Fibroblast of skin of back (primary cell): ENCODE measurements at places on chromosomes 5 and 9.

GRCh38 chr5:172505403-172505759, 51.1 kb upstream of the SH3PXD2B start:
- no peak for DNase-seq

DNA sequence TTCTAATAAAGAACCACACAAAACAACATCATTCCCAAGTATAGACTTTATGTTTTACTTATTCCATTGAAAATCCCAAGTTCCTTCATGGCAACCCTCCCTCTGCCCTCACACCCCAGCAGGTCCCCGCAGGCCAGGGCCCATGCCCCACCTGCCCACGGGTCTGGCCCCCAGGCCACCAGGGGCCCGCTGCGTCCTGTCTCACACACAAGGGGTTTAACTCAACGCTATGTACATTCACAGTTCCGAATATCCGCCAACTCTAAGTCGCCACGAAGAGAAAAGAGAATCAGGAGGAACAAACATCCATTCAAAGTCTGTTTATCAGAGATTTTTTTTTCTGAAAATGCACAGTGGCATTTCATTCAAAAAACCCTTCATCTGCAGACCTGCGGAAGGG, 16.2 kb upstream of the SLC6A3 start:
- no peak for DNase-seq

- no peak for DNase-seq
Observed at GRCh38 chr9:78298046-78298765, 1.3 kb downstream of the PSAT1 start.

- no peak for DNase-seq
Observed at GRCh38 chr5:178435321-178436238, 154.6 kb downstream of the COL23A1 start.

GRCh38 chr5:759781-760362, 24.7 kb downstream of the ZDHHC11B start:
- DNase-seq = no peak

- no peak for DNase-seq
Observed at GRCh38 chr5:122967085-122967484, 69.4 kb downstream of the PPIC start.

DNA sequence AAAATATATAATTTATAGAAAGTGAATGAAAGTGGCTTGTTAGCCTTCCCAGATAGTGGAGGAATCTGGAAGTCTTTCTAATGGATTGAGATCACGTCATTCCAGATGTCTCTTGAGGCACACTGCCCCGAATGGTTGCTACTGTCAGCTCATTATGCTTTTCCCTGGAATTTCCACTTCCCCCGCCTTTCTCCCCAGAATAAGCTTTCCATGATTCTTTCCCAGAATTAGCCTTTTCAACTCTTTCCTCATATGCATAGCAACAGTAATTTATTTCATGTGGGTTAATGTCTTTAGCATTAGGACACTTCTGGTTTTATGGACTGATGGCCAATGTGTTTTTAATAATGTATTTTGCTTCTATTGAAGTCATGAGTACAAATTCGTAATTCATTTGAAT, 81.5 kb downstream of the PALM2AKAP2 start:
- peak; percentile 75 for DNase-seq

- DNase-seq = no peak
Observed at GRCh38 chr5:93330506-93330905, 250.5 kb downstream of the NR2F1-AS1 start.

DNA sequence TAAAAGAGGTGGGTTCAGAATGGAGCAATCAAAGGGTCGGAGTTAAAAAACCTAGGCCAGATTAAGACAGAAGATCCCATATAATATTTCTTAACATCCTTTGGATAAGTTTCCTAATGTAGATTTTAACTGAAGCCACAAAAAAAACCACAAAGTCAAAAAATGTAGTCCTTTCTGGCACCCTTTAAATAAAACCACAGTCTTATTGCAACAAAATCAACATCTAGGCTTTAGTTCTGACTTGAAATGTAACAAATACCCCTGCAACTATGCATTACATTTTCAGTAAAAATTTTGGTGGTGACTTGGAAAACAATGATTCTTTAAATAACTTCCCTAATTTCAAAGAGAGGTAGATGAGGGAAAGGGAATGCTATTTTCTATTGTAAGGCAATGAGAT, 109.2 kb downstream of the PSAT1 start:
- peak; percentile 17 for DNase-seq

- DNase-seq = no peak
Observed at GRCh38 chr5:79269733-79270166, 33.8 kb downstream of the JMY start.

DNA sequence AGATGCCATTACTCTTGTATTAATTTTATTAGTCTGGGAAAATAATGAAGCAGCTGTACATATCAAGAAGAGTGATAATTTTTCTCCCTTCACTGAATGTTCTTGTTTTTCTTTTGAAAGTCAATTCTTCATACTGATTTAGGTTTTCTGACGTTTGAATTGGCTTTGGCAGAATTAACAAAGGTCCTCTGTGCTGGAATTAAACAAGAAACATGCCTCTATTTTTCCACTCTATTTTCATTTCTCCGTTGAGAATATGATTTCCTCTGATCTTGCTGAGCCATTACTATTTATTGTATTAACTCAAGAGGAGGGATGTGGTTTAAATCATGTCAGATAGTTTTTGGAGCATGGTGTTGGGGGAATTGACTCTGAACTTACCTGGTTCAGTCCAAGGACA, 42.3 kb downstream of the ANKDD1B start:
- no peak for DNase-seq

GRCh38 chr5:169832845-169833244, 147.4 kb downstream of the INSYN2B start:
- DNase-seq = no peak
